ENCODE measurements at places on chromosomes 12 and 14.

DNA sequence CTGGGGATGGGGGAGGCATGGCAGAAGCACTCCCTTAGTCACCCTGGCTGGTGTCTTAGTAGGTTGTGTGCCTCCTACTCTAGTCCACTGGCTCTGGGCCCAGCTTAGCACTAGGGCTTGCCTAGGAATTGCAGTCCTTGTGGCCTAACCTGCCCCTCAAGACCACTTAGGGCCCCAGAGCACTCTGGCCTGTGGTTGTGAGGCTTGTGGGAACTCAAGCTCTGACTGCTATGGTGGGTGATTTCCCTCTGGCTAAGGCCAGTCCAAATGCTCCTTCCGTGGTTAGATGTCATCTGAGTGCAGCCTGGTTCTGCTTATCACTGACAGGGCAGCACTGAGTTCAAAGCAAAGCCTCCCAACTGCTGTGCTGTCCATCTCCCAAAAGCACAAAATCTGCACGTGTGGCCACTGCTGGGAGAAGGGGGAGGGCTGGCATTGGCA, 20.2 kb downstream of the FGD4 start:
- peak; percentile 98 for DNase-seq

DNA sequence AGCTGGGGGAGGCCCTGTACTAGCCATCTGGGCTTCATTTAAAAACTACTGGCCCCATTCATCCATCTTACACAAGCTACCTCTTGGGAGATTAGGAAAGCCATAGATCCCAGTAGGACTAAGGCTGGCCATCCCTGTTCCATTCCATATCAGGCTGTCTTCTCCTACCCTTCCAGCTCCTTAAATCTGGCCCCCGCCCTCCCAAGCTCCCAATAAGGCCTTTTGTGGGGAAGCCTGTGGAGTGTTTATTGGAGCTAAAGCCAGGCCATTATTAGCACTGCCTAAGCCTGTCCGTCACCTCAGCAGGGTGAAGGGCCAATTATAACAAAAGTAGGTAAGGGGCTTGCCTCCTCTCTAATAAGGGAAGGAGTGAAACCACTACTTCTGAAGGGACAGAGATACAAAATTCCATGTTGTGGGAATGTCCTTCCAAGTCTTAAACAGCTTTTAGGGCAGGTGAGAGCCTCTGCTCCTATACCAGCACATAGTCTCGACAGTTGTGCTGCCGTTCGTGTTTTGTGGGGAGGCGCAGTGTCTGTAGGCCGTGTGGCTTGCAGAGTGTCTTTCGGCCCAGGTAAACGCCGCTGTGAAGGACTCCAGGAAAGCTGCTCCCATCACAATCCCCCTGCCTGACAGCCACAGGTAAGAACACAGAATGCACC, 3.7 kb downstream of the MYL6 start:
- DNase-seq: peak; percentile 40

DNA sequence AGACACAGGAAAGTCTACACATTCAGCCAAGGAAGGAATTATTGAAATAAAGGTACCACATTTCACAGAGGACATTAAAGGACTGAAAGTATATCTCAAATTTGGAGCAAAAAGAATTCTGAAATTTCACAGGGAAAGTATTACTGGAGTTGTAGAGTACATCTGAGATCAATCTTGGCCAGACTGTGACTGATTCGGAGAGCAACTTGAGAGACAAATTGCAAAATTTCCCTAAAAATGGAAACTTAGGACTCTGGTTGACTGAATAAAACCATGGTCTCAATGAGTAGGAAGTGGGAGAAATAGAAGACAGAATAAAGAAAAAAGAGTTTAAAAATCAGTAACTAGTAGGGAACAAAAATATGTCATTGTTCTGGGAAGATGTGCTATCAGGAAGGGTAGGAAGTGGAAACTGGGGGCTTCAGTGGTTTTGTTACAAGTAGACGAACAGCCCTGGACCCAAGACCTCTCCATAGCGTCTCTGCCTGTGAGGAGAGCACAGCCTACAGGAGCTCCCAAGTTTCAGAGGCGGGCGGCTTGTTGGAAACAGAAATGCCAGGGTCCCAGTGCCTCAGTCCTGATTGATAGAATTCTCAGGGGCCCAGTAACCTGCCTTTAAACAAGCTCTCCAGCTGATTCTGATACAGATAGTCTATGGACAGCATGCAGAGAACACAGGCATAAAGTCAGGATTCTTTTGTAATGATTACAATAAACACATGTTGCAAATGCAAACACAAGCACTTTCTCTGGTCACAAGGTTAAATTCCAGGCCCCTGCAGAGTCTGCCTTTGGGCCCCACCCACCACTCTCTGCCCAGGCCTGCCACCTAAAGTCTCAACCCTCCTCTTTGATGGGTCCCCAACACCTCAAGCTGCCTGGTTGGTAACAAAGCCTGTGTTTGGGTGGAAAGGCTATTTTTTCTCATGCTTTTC, 63.1 kb downstream of the BBS10 start:
- no peak for DNase-seq

GRCh38 chr14:22929961-22930364, 787 bp upstream of the PRMT5 start:
- DNase-seq: no peak

DNA sequence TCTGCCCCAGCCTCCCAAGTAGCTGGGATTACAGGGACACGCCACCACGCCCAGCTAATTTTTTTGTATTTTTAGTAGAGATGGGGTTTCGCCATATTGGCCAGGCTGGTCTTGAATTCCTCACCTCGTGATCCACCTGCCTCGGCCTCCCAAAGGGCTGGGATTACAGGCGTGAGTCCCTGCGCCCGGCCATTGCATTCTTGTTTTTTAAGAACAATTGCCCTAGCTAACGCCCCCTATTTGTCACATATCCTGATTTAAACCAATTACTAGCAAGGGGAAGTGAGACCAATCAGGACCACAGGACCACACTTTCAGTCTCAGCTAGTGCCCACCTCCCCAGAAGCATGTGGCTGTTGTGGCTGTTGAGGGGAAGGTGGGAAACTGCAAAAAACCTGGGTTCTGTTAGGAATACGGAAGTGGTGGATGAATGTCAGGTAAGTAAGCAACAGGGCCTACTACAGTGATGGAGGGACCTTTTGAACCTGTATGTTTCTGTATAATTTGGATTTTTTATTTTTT, 37.8 kb upstream of the NFYB start:
- DNase-seq: no peak

All from myocyte (in vitro differentiated cells).